Heart left ventricle (tissue), 16 donors: ENCODE measurements at places on chromosomes 7 and 10. TPM values are rescaled to one million over a fixed set of nuclear protein-coding genes. Genes with fewer than 3 reads are reported as not detected.

GRCh38 chr7:74403521-74404387 lies 50.0 kb upstream of the GTF2IRD1 start:
- no peak for DNase-seq

Gene PODXL
- 87.7 TPM for total RNA-seq

GRCh38 chr10:114824391-114824790 lies 2.8 kb downstream of the FHIP2A start:
- DNase-seq: no peak

DNA sequence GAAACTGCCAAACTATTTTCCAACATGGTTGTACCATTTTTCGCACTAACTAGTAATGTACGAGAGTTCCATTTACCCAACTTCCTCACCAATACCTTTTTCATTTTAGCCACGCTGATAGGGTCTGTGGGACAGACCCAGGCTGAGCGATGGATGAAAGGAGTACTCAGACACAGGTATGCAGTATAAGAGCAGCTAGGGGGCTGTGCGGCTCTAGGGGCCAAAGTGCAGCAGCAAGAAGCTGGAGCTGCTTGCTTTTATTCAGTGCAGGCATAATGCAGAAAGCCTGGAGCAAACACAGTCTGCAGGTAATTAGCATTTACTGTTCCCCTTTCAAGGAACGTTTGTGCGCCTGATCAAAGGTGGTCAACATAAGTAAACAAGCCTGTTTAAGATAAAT lies 21.0 kb downstream of the UCMA start:
- DNase-seq: no peak

Gene SPDYE1
- not detected for total RNA-seq

- DNase-seq: no peak
Measured at GRCh38 chr7:97179454-97180104, 62.1 kb downstream of the SDHAF3 start.

GRCh38 chr7:43533801-43534479 lies 49.0 kb upstream of the STK17A start:
- no peak for DNase-seq

Gene CEP55
- total RNA-seq: 0.25 TPM

- no peak for DNase-seq
Measured at GRCh38 chr7:139797607-139798006, 19.8 kb upstream of the HIPK2 start.

DNA sequence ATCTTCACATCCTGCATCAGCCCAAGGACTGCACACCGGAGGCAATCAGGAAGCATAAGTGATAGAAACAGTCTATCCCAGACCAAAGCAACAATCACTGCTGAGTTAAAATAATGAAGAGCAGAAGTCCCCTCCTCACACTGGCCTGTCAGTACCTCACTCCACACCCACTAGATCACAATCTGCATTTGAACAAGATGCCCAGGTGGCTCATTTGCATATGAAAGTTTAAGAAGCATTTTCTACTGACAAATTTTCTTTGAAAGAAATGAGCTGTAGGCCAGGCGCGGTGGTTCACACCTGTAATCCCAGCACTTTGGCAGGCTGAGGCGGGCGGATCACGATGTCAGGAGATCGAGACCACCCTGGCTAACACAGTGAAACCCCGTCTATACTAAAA lies 77.4 kb downstream of the CUL2 start:
- no peak for DNase-seq

DNA sequence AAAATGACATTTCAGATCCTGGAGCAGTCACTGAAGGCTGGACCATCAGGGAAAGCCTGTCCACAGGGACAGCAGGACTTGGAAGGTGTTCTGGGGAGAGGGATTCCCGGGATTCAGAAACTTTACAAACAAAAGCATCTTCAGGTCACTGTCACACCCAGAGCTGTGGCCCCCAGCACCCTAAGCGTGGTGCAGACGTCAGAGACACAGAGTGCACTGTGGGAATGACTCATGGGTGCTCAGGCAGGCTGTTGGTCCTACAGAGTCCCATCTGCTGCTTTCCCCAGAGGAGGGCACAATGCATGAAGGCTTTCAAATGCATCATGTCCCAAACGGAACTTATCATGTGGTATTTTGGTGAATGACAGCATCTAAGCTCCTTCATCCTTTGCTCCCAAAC lies 13.1 kb upstream of the LRMDA start:
- DNase-seq: no peak

- DNase-seq: peak; percentile 59
Measured at GRCh38 chr7:2149672-2150444, 82.9 kb downstream of the MAD1L1 start.

DNA sequence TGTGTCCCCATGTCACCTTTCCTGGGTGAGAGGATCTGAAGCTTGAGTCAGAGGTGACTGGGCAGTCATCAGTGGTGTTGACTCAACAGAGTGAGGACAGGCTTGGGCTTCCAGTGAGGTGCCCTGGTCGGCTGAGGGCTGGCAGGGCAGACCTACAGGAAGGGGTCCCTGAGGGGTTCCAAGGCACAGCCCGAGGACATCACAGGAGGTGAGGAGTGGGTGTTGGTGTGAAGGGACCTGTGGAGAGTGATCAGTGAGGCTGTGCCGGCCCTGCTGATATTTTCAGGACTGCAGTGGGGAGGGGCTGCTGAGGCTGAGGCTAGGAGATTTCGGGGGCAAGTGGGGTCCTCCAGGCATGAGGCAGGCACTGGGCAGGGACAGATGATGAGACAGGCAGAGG lies 545.5 kb downstream of the TCERG1L start:
- DNase-seq: no peak

GRCh38 chr10:4847561-4848355 lies 21.8 kb downstream of the AKR1E2 start:
- no peak for DNase-seq

GRCh38 chr10:131730771-131731497 lies 169.9 kb upstream of the PPP2R2D start:
- no peak for DNase-seq

Gene SOSTDC1
- total RNA-seq: not detected

- no peak for DNase-seq
Measured at GRCh38 chr7:123538189-123538714, 3.9 kb upstream of the IQUB start.

DNA sequence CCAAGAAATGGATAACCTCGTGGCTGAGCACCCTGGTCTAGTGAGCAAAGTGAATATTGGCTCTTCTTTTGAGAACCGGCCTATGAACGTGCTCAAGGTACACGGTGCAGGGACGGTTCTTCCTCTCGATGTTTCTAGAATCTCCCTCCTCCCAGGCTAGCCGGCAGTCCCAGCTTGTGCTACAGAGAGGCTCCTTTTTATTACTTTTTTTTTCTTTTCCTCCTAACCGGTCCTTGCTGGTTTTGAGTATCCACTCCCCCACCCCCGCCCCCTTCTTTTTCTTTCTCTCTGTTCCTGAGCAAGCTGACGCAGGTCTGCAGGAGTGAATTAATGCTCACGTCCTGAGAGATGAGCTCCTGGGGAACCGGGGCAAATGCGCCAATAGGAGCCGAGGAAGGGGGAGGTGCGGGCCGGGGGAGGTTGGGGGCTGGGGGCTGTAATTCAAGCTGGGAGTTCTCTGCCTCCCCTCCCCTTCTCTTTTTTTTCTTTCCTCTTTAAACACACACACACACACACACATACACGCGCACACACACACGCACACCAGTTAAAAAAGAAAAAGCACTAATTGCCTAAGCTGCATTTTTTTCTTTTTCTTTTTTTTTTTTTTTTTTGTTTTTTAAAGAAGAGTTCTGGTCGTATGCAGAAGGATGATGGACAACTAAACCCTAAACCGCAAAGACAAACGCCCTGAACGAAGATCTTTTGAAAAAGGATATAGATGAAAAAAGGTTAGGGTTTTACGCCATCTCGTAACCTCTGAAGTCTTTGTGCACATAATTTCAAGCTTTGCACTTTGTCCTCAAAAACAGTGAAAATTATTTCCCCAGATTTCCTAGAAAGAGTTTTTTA lies 6.6 kb downstream of the CPA2 start:
- no peak for DNase-seq

DNA sequence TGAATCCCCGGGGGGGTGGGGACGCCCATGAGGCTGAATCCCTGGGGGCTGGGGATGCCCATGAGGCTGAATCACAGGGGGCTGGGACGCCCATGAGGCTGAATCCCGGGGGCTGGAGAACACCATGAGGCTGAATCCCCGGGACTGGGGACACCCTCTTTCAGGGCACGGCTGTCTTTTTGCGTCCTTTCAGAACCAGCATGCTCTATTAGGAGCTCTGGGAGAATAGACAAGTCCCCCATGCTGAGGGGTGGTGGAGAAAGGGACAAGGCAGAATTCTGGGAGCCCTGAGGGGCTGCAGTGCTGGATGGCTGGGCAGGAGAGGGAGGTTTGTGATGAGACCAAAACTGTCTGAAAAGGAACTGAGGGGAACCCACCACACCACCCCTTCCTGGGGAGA lies 257.3 kb upstream of the TCERG1L start:
- no peak for DNase-seq

GRCh38 chr10:128114901-128115300 lies 11.3 kb downstream of the MKI67 start:
- no peak for DNase-seq

- no peak for DNase-seq
Measured at GRCh38 chr7:156608173-156608478, 32.4 kb upstream of the RNF32 start.

DNA sequence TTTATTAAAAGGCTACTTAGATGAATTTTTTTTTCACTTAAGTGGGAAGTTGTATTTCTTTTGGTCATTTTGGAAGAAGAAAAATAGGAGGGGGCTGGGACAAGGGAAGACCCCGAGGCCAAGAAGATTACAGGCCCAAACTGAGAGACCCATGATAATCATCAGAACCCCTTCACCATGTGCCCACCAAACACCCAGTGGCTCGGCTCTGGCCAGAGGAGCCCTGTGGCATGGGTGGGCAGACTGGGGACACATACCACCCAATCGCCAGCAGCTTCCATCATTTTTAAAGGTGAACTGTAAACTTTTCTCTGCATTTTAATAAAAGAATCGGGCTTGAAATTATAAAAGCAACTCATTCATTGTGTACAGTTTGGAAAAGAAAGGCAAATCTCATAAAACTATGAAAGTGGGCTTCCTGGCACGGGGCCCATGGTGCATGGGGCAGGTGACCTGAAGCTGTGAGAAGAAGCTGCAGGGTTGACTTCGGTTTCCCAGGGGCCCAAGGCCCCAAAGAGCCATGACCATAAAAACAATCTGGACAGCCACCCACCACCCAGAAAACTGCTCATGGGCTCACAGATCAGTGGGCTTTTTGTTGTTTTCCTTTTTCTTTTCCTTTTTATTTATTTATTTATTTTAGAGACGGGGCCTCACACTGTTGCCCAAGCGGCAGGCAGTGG lies 29.4 kb upstream of the RET start:
- no peak for DNase-seq

Gene JAKMIP3
- 1.4 TPM for total RNA-seq

DNA sequence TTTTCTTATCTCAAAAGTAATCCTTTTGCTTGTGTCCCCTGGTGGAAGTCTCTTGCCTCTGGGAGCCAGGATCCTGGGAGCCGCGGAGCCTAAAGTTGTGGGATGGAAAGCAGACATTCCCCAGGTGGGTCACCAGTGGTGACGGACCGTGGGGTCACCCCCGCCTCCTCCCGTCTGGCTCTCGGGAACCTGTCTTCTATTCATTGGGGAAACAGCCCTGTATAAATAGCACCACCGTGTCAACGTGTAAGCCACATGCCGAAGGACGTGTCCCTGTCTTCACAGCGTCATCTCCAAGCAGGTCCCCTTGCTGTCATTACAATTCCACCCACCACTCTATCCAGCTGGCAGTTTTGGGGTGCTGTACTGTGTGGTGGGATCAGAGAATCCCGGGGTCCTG lies 87.5 kb downstream of the ELFN1 start:
- no peak for DNase-seq

DNA sequence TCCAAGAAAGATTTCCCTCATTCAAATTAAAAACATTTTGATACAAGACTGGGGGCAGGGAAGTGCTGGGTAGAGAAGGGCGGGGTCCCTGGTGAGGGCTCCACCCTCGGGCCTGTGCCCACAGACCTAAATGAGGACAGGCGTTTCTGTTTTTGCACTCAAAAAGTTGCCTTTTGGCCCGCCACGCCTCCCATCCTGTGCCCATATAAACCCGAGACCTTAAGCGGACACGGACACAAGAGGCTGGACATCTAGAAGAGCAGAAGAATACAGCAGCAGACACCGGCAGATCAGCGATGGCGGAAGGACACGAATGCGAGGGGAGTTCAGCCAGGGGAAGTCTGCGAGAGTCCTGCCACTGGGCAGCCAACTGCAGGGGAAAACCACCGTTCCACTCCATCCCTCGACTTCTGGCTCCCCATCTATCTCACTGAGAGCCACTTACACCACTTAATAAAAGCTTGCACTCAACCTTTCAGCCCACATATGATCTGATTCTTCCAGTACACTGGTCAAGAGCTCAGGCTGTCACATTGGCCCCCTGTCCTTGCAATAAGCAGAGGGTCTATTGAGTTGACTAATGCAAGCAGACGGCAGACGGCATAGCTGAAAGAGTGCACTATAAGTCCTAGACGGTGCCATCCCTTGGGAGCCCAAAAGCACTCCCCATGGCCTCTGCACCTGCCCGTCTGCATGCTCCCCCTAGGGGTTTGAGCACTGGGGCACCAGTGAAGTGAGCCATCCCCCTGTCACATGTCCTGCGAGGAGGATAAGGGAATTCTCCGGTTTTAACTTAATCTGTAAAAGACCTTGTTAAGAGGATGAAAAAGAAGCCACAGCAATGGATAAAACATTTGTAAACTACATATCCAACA lies 181.8 kb upstream of the PRSS1 start:
- no peak for DNase-seq

GRCh38 chr10:110643653-110644597 lies at the start of gene RBM20:
TSS of gene RBM20 (plus strand) at chr10:110644336. CDS start at chr10:110644455, 119 bp downstream.
- peak; percentile 79 for DNase-seq

Gene CCDC136
- 10.8 TPM for total RNA-seq

Gene BLNK
- total RNA-seq: not detected

- DNase-seq: no peak
Measured at GRCh38 chr10:123608047-123608446, 58.1 kb upstream of the GPR26 start.

Gene MALSU1
- total RNA-seq: 106 TPM

- no peak for DNase-seq
Measured at GRCh38 chr7:107856806-107857540, 34.0 kb upstream of the DLD start.

DNA sequence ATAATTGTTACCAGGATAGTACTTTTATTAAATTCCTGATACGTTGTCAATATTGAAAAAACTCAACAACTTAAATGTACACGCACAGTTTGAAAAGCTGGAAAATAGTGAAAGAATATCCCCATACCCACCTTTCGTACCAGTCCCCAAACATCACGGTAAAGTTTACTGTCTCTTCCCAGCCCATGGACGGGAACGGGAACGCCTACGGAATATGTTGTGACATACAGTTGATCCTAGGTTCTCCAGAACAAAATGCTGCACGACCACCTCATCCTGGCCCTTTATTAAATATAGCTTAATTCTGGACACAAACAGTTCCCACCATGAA lies 527 bp upstream of the BCAP29 start:
- no peak for DNase-seq

DNA sequence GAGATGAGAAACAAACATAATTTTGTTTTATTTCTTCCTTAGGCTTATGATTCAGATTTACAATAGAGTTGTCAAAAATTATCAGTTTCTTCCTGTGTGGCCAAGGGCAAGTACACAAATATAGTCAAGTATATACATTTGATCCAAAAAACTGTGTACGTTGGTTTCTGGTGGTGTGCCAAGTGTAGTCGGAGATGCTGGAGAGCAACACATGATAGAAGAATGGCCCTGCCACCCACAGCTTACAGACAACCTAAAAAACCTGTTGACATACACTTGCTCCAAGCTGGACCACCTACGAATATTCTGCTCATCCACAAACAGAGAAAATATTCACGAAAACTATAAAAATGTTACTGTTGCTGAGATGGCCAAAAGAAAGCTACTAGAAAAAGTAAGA lies 890.8 kb upstream of the PHF14 start:
- DNase-seq: no peak

GRCh38 chr10:32650246-32650655 lies 204.3 kb downstream of the CCDC7 start:
- no peak for DNase-seq
